ENCODE measurements at places on chromosomes 1 and 21.

DNA sequence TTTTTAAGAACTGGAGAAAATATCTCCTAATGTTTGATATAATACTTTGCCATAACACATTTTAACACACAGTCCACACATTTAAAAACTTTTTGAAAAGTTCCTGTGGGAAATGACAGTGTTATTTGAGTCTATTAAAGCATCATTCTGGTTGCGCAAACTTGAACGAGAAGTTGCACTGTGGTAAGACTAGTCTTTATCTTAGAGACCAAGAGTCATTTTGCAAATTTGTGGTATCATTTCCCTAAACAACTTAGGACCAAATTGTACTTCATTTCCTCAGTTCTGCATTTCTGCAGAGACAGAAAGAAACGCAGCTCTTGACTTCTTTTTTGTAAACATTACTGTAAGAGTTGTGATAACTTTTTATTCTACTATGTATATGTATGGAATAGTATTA, at the start of gene RGS18:
RGS18 (plus strand) TSS at position 282 of the 400 bp plus-strand sequence. CDS start 176 bp downstream, outside the sequence.
- no peak for DNase-seq

DNA sequence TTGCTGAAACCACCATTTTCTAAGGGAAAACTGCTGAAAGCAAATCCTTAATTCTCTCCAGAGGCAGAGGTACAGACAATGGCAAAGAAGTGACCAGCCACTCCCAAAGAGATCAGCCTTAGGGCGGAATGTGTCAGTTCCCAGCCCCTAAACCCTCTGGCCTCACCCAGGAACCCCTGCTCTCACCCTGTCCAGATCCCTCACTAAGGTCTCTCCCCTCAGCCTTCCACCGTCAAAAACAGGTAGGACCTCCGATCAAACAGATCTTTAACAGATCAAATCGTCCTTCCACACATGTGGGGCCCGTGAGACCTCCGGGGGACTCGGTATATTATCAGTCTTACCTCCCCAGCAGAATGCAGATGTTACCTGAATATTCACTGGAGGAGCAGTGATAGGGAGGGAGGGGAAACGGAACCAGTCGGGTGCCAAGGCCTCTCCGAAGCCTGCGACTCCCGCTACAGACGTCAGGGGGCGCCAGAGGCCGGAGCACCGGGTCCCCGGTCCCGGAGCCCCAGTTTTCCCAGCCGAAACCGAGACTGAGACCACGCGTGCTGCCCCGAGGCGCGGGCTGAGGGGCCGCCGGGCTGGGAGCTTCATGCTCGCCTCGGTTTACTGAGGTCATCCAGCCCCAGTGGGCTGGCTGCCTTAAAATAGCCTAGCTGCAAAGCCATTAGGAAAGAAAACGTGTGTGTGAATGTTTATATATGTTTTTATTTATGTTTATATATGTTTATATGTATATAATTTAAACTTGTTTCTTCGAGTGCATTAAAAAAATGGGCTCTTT, 23.6 kb downstream of the GPA33 start:
- peak; percentile 80 for DNase-seq

DNA sequence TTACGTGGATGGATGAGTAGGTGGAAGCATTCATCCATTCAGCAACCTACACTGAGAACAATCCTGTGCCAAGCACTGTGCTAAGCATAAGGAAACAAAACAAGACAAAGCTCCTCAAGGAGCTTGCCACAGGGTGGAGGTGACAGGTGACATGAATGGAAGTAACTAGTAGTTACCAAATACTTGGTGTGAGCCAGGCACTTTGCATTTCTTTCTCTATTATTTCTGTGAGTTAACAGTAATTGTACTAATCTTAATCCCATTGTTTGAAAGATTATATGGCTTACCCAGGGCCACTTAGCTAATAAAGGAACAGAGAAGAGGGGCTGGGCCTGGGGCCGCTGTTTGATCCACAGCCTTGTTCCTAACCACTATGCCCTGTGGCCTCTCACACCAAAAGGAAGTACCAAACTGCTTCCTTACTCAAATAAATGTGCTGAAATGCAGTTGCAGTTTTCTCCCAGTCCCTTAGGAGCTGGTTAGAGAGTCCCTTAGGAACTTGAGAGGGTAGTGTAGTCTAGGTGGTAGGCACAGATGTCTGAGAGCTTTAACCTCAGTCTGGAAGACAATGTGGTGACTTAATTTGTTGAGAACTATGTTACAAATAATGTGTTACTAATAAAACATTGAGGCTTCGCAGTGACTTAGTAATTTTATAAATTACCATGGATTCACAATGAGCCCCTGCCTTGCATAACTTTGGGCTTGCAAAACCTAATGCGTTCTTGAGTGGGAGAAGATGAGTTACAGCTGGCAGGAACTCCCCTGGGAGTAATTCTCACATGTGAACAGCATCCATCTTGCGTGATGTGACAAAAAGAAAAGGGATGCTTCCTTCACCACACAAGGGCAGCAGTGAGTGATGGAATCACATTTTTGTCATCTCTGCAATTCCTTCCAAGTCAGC, 69.8 kb downstream of the MPZL1 start:
- DNase-seq, result no peak

GRCh38 chr1:31936981-31937299, 1.2 kb downstream of the PTP4A2 start:
- DNase-seq, result no peak

- no peak for DNase-seq
Measured at GRCh38 chr1:151058692-151059091, 730 bp downstream of the CDC42SE1 start.

- DNase-seq, result no peak
Measured at GRCh38 chr1:232621050-232621449, 8.9 kb downstream of the SIPA1L2 start.

DNA sequence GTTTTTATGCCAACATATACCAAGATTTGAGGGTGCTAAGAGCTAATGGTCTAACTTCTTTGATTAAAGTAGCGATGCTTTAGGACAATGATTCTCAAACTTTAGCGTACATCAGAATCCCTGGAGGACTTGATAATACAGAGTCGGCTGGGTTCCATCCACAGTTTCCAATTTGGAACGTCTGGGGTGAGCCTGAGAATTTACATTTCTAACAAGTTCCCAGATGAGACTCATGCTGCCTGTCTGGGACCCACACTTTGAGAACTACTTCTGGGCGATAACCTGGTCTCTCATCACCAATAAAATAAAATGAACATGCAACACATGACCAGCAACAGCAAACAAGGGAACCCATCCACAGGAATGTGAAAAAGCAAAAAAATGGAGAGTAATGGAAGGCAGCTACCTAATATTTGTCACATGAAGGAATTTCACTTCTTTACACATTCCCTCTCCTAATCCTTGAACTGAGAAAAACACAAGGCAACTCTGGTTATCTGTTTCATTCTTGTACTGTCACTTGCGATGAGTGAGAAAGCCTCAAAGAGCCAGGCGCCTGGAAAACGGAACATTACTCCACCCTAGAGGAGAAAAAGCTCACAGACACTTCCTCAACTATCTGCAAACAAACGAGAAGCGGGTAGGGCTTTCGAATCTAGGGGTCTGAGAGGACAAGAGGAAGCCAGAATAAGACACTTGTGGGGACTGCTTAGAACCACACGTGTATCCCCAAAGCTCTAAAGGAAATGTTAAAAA, 14.0 kb downstream of the HSF2BP start:
- DNase-seq, result no peak

- no peak for DNase-seq
Measured at GRCh38 chr1:210695026-210695425, 366.3 kb downstream of the HHAT start.

GRCh38 chr1:201155354-201155753, 1.1 kb upstream of the TMEM9 start:
- DNase-seq, result no peak

GRCh38 chr1:19076841-19077616, 120.6 kb upstream of the IFFO2 start:
- DNase-seq, result no peak

- no peak for DNase-seq
Measured at GRCh38 chr1:101511202-101511891, 274.5 kb downstream of the S1PR1 start.

DNA sequence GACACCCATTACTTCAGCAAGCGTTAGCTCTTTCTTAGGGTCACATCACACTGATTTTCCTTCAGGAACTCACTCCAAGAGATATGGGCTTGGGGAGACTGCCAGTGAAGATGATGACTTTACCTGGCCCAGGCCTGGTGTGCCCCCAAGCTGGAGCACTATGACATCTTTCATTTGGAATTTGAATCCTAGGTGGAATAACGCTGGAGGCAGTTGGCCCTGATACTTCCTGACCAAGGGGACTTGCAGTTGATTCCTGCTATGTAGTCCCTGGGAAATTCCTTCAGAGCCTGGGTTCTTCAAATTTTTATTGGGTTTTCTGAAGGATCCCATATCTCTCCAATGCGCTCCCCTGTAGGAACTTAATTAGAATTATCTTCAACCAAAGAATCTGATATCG, 114.9 kb upstream of the GUCA2B start:
- no peak for DNase-seq

DNA sequence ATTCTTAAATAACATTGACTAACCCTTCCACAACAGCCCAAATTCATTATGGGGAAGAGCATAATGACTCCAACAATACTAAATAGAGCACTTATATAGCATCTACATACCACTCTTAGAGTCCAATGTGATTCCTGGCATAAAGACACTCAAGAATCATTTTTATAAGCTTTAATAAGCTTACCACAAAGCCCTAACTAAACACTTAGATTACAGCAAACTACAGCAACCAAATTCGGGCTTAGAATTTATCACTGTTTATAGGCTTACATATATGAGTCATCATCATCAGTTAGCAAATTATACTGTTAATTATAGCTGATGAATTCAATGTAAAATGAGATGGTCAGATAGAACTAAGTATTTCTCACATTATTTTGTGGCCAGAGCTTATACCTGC, 7.3 kb downstream of the SCYL3 start:
- DNase-seq, result no peak

DNA sequence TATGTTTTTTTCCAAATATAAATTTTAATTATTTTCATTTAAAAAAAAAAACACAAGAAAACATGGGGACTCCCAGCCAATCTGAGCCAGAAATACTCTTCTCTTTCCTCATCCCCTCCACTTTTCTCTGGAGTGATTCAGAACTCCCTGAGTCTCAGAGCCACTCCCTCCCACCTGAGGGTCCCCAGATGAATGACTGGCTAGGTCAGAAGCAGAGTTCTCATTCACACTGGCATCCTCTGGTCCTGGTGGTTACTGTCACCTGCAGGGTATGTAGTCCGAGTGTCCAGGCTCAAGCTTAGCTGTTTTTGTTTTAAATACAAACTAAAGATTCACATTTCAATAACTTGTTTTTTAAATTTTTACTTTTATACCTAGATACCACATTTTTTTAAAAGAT, 6.3 kb downstream of the HMGCS2 start:
- no peak for DNase-seq

GRCh38 chr21:42150474-42151085, 68.4 kb upstream of the ABCG1 start:
- no peak for DNase-seq

DNA sequence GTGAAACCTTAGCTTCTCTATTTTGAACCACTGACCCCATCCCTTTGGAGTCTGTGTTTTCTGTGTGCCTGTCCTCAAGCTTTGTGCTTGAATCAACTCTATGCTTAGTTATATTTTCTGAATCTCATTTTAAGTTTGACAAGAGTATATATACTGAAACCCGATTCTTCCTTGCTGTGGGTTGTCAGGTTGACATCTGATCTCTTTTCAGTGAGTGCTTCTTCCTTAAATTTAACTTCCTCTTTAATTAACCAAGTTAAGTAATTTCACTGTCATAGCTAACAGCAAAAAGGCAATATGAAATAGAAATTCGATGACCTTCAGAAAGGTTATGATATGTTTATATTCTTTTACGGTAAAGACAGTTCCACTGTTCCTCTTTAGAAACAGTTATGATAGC, 69.4 kb downstream of the C1orf21 start:
- DNase-seq, result no peak

GRCh38 chr1:55446351-55446750, 231.2 kb upstream of the USP24 start:
- DNase-seq, result no peak

- DNase-seq, result no peak
Measured at GRCh38 chr1:153393926-153394325, 3.1 kb upstream of the S100A8 start.

DNA sequence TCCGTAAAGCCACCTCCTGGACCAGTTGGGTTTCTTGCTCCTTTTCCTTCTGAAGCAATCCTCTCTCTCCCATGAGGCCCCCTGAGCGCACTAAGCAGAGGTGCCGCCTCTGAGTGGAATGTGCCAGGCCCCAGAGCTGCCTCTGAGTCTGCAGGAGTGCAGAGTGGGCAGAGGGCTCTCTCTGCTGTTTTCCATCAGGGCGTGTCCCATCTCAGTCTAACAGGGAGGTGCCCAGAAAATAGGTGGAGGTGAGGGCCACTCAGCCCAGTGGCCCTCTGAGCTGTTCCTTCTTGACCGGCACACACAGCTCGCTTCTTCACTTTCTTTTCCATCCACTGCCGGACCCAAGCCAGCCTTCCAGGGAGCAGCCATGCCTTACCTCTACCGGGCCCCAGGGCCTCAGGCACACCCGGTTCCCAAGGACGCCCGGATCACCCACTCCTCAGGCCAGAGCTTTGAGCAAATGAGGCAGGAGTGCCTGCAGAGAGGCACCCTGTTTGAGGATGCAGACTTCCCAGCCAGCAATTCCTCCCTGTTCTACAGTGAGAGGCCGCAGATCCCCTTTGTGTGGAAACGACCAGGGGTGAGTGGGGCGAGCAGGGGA, at the start of gene CAPN9:
CAPN9 (plus strand) TSS at position 262 of the 604 bp plus-strand sequence; CDS start at position 371, 109 bp downstream.
- no peak for DNase-seq

DNA sequence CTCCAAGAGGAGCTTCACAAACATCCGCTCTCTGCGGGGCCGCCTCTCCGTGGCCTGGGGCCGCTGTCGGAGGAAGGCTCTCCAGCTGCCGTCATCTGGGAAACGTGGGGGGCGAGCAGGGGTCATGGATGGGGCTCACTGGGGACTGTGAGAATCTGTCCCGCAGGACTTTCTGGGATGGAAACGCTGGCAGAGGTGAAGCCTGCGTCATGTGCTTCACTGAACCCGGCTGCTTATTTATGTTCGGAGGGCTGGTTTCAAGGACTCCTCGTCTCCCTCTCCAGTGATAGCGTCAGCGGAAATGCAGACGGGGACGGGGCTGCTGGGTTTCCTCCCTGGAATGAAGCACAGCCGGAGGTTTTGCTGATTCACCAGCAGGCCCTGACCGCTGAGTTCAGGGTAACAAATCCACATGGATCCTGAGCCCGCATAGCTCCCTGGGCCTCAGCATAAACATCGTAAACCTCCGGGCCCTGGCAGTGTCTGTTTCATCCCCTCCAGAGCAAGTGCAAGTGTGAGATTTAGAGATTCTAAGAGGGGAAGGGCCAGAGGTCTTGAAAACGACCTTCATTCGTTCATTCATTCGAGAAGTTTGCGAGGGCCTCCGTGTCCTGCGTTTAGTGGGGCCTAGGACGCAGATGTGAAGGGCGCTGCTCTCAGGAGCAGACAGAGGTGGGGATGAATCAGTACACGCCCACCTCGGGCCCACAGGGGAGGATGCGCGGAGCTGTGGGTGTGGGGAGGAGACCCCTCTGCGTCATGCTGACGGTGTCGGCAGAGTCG, 7.0 kb upstream of the POFUT2 start:
- no peak for DNase-seq

All from activated CD8-positive, alpha-beta memory T cell treated with anti-CD3 and anti-CD28 coated beads for 48 hours (primary cell).